Cerebellum (tissue), 4 donors: ENCODE measurements at places on chromosomes 2 and 18. TPM values are rescaled to one million over a fixed set of nuclear protein-coding genes. Genes with fewer than 3 reads are reported as not detected.

CCDC148 gene
- 13.5 TPM for total RNA-seq

NYAP2 gene
- 21.1 TPM for total RNA-seq

AQP4 gene
- 84.5 TPM for total RNA-seq

NPHP1 gene
- total RNA-seq, result 7.2 TPM

MEP1B gene
- 0.54 TPM for total RNA-seq

ABCG5 gene
- total RNA-seq, result not detected

SGPP2 gene
- 3.1 TPM for total RNA-seq

TXNDC2 gene
- total RNA-seq, result not detected

RAMP1 gene
- 4.6 TPM for total RNA-seq

COL5A2 gene
- total RNA-seq, result 35.2 TPM

FABP1 gene
- 1.1 TPM for total RNA-seq

SDC1 gene
- total RNA-seq, result 26.0 TPM

REG1B gene
- not detected for total RNA-seq

ADI1 gene
- 11.8 TPM for total RNA-seq

RUFY4 gene
- not detected for total RNA-seq

LYPD6B gene
- 0.91 TPM for total RNA-seq

TMEM178A gene
- total RNA-seq, result 26.8 TPM

ACADL gene
- 4.7 TPM for total RNA-seq
